ENCODE measurements at places on chromosomes 5 and 9. TPM values are rescaled to one million over a fixed set of nuclear protein-coding genes. Genes with fewer than 3 reads are reported as not detected.

CLTA gene
- total RNA-seq, result 164 TPM

PCDHB10 gene
- not detected for total RNA-seq

DNA sequence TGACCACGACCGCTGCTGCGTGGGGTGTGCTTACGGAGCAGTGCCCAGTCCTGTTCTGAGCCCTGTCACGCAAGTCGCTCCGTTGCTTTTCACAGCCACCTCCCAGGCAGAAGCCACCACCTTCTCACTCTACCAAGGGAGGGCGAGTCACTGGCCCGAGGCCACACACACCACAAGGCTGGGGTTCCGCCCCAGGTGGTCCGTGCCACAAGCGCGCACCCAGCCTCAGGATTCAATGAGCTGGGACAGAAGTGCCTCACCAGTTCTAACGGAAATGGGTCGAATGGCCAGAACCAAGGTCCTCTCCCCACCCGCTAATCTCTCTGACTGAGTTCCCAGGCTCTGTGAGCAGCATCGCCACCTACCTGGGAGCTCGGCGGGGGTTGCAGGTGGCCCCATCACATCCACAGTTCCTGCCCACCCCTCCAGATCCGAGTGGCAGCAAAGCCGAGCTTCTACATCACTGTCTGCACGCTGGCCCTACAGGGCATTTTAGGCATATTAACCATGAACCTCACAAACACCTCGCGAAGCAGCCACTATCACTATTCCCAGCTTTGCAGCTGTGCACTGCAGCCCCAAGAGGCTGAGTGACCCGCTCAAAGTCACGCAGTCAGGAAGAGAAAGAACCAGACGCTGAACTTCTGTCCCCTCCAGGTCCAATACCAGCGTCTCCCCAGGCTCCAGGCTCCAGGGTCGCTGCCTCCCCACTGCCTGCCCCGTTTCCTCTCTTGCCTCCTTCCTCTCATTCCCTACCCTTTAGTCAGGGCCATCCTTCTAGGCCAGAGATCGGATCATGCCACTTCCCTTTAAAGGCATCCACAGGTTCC lies 92.1 kb upstream of the PHYKPL start:
- no peak for DNase-seq

GRCh38 chr5:172764861-172765765 lies 5.9 kb downstream of the DUSP1 start:
- peak; percentile 97 for DNase-seq

DNA sequence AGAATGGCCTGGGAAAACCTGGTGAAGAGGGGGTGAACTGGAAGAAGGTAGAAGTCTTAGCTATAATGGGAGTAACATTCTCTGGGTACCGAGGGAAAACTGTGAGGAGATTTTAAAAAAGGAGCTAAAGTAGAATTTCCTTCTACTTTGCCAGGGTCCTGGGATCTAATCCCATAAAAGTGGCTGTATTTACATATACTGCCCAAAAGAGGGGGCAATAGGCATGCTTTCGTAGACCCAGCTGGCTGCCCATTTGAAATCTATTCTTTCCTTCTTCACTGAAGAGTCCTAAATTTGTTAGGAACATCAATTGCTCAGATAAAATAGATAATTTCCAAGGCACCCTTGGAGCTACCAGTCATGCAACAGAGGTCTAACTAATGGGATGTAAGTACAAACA lies 159.2 kb downstream of the CDC42SE2 start:
- no peak for DNase-seq

DNA sequence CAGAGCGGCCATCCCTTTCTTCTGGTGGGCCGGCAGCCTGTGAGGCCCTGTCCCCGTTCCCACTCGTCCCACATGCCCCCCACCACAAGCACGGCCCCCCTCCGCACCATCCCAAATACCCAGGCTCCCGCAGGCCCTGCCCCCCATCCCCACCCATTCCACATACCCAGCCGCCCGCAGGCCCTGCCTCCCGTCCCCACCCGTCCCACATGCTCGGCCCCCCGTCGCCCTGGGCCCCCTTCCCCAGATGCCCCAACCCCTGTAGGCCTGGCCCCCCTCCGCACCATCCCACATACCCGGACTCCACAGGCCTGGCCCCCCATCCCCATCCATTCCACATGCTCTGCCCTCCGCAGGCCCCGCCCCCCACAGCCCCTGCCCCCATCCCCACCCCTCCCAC lies 11.5 kb downstream of the SLC6A19 start:
- no peak for DNase-seq

FIBCD1 gene
- total RNA-seq, result 4.1 TPM

DNA sequence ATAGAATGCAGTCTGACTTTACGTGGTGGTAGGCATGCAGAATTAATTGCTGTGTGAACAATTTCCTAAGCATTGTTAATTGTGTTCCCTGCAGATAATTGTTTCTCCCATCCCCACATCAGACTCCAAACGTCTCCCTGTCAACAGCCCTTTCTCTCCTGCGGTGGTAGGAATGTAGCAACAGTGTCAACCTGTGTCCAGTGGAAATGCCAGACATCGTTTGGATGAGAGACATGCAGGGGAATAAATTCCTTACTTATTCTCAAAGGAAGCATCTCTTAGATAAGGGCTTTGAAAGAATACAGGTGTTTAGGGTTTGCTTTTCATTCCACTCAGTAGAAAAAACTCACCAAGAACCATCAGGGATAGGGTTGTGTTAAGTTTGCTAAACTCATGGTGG lies 245.3 kb upstream of the WWC1 start:
- no peak for DNase-seq

- no peak for DNase-seq
Observed at GRCh38 chr5:168165221-168165914, 126.1 kb upstream of the WWC1 start.

DNA sequence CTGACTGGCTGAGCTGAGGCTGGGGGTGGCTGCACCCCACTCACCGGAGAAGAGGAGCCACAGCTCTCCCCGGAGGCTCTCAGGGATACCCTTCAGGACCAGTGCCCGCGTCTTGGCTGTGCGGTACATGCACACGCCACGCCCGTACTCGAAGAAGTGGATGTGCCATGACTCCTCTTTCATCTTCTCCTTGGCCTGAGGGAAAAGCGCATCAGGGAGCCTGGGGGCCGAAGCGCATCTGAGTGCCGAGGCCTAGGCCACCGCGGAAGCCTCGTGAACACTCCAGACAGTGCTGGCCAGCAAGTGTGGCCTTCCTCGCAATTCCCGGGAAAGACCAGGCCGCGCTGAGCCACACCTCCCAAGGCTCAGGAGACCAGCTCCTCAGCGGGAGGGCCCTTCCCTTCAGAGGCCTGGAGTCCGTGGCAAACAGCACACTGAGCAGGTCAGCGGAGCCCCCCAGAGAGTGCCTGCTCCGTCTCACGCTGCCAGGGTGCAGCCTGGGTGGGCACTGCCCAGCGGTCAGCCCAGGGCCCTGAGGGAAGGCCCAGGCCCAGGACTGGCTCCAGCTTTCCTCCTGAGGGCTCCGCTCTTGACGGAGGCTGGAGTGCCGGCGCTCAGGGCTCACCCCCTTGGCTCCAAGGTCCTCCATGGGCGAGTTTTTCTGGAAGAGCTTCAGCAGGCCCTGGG lies 20.5 kb upstream of the MRNIP start:
- DNase-seq, result no peak

- DNase-seq, result no peak
Observed at GRCh38 chr5:89847743-89848142, 561.8 kb downstream of the CETN3 start.

PCAT7 gene
- total RNA-seq, result 3.8 TPM

ALAD gene
- 33.3 TPM for total RNA-seq

GRCh38 chr5:146209714-146210113 lies 6.3 kb downstream of the RBM27 start:
- no peak for DNase-seq

PCDHGC4 gene
- not detected for total RNA-seq

- DNase-seq, result no peak
Observed at GRCh38 chr5:134143944-134144941, 29.8 kb downstream of the TCF7 start.

GRCh38 chr9:104927912-104928740 lies at the start of gene ABCA1:
TSS of gene ABCA1 (minus strand) at chr9:104928155. CDS start at chr9:104903679, 24,476 bp downstream.
- peak; percentile 77 for DNase-seq

PCDHGB1 gene
- not detected for total RNA-seq

- DNase-seq, result no peak
Observed at GRCh38 chr5:10264604-10265003, 14.5 kb downstream of the CCT5 start.

CATSPER3 gene
- 0.68 TPM for total RNA-seq

- DNase-seq, result peak; percentile 30
Observed at GRCh38 chr5:5558102-5558501, 135.6 kb downstream of the ICE1 start.

RNF180 gene
- total RNA-seq, result not detected

- DNase-seq, result no peak
Observed at GRCh38 chr9:71908825-71909224, 2.2 kb downstream of the ABHD17B start.

- DNase-seq, result no peak
Observed at GRCh38 chr5:130151239-130151638, 247.0 kb downstream of the CHSY3 start.

GRCh38 chr9:34552986-34553385 lies 30.2 kb upstream of the ENHO start:
- no peak for DNase-seq

PAPPA gene
- 3.9 TPM for total RNA-seq

DNA sequence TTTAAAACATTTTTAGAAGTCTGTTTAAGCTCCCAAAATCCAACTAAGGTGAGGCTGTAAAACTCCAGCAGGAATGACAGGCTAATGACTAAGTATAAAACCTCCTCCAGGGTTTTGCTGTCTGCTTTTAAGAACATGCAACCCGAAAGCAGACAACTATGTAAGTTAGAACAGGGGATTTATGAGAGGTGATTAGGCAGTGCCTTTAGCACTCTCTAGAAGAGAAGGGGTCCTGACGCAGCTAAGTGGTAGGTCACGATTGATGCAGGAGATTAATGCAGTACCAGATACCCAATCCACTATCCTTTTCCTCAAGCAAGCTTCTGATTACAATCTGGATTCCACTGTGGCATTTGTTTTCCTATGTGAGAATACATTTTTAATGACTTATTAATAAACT lies 25.9 kb downstream of the HOMER1 start:
- DNase-seq, result no peak

GRCh38 chr9:19127871-19128500 lies 694 bp upstream of the PLIN2 start:
- no peak for DNase-seq

C8G gene
- total RNA-seq, result 4.4 TPM

DNA sequence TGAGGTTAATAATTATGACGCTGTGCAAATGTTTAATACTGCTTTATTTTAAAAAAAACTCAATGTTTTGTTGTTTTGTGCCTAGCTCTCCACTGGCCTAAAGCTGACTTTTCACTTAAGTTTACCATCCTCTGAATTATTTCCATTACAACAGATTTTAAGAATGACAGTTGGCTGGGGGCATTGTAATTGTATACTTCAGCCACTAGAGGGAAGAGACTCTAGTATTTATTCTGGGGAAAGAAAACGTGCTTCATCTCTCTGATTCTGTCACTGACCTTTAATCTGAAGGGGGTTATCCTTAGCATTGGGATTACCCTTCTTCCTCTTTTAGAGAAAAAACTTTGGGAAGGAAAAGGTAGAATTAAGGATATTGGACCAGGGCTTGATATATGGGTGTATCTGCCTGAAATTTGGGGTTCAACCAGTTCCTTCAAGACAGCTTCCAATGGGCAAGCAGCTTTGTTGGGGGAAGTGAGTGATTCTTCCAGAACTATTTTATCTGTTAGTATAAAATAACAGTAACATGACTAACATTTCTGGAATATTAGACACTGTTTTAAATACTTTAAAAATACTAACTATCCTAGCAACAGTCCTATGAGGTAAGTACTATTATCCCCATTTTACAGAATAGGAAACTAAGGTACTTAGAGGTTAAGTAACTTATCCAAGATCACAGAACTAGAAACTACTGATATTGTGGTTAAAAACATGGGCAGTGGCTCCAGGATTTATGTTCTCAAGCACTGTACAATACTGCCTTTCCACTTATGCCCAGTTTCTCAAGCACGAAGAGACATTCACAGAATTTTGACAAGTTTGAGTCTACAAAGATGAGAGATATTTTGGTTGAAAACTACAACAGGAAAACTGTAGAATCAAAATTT lies 208.4 kb downstream of the CD180 start:
- DNase-seq, result no peak

DNA sequence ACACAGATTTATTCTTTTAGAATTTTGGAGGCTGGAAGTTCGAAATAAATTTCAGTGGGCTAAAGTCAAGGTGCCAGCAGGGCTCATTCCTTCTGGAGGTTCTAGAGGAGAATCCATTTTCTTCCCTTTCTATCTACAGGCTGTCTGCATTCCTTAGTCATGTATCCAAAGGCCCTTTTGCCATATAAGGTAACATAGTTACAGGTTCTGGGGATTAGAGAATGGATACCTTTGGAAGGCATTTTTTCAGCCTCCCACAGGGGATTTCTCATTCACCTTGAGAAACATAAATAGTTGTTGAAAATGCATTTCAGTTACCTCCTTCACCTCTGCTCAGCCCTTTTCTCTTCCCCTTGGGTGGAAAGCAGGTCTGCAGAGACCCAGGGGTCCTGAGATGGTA lies 280.0 kb upstream of the MAP3K1 start:
- DNase-seq, result no peak

DNA sequence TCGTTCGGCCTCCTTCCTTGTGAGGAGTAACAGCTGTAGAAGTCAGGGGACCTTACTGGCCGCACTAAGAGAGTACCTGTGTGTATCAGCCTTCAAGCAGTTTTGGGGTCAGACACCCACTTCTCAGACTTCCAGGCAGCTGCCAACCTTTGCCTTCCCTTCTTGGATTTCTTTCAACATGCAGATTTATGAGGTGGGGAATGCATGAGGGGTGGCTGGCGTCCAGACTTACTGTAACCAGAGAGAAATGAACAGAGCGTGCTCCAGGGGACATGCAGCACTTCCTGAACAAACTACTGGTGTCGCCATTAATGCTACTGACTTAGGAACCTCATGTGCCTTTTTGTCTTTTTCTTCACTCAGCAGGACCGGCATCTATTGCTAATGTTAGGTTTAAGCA lies 46.7 kb downstream of the INSYN2B start:
- no peak for DNase-seq

SVEP1 gene
- 2.9 TPM for total RNA-seq

KCTD16 gene
- 0.33 TPM for total RNA-seq

FOXD4L5 gene
- 0.37 TPM for total RNA-seq

- DNase-seq, result no peak
Observed at GRCh38 chr5:106121972-106122605, 1548.6 kb downstream of the EFNA5 start.

DNA sequence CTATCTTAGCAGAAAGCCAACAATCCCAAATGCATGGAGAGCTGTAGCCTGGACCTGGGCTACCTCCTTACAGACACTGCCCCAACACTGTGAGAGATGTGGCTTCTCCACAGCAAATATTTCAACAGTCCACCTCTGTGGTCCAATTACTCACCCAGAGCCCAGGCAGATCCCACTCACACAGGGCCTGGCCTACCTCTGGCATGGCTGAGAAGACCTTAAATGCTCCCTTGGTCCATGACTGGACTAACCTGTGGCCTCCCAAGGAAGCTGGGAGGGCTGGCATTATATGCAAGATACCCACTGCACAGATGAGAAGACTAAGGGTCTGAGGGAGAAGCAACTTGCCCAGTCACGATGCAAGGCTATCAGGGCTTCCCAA lies 22.8 kb upstream of the SLC25A51 start:
- no peak for DNase-seq

Data from PC-9 (cell line).